ENCODE measurements at places on chromosomes 5 and 9. TPM values are rescaled to one million over a fixed set of nuclear protein-coding genes. Genes with fewer than 3 reads are reported as not detected.

DNA sequence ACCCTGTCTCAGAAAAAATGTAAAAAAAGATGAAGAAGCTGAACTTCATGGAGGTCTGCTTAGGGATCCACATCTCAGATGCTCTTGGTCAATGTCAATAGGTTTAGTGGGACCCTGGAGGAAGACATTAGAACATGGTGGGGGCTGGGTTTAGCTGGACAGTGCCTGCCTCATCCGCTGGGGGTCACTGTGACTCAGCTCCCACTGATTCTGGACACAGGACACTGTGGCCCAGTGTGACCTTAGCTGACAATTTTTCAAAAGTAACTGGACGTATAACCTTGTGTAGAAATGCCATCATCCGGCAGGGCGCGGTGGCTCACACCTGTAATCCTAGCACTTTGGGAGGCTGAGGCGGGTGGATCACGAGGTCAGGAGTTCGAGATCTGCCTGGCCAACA lies 7.3 kb upstream of the HNRNPAB start:
- DNase-seq = no peak

NR2F1 gene
- polyA plus RNA-seq = not detected

GBGT1 gene
- 0.14 TPM for polyA plus RNA-seq

IL13 gene
- not detected for polyA plus RNA-seq

GRCh38 chr5:149453618-149454415 lies 74.7 kb upstream of the IL17B start:
- DNase-seq = no peak

All from naive thymus-derived CD4-positive, alpha-beta T cell (primary cell).